ENCODE measurements at places on chromosomes 12 and 14.

DNA sequence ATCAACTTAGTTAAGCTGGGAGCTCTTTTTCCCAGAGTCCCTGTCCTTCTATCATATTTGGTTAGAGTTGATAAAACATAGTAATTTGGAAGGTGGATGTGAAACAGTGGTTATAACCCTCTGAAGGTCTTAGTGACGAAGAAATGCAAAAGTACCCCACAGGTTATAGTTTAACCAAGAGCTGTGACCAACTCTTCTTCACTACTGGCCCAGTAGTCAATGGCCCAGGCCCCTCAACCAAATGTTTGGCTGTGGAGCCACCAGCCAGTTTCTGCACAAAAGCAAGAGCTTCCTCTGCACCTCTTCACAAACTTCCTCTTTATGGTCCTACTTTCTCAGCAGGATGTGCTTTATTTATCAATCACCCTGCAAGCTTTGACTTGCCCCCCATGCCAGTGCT is 132.6 kb downstream of the BMP4 start:
- no peak for DNase-seq

DNA sequence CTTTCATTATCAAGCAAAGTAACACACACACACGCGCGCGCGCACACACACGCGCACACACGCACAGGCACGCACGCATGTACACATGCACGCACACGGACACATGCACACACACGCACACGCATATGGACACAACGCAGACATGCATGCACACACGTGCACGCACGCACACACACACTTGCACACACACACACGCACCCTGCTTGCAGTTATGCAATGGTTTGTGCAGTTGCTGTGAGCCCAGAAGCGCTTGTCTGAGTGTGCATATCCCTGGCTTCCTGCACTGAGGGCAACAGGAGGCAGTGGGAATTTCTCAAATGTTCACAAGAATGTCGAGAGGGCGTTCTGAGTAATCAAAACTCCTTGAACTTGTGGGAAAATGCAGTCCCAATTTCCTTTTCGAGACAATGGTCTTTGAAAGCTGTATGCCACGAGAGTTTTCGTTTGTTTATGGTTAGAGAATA is 41.6 kb downstream of the NFKBIA start:
- no peak for DNase-seq

DNA sequence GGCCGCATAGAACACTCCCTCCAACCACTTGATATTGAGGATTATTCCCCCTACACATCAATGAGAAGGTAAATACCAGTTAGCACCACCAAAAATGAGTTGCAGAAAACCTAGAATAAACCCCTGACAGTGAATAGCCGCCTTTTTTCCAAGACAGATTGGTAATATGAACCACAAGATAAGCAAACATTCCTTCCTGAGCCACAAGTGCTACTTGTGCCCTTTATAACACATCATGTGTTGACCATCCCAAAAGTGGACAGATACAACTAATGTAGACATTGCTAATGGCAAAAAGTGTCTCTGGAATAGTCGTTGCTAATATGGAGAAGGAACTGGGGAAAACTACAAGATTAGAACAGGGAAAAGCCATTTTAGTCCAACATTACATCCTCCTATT is 17.2 kb downstream of the NOXRED1 start:
- no peak for DNase-seq

- no peak for DNase-seq
Measured at GRCh38 chr12:27048822-27049752, 26.7 kb downstream of the MED21 start.

DNA sequence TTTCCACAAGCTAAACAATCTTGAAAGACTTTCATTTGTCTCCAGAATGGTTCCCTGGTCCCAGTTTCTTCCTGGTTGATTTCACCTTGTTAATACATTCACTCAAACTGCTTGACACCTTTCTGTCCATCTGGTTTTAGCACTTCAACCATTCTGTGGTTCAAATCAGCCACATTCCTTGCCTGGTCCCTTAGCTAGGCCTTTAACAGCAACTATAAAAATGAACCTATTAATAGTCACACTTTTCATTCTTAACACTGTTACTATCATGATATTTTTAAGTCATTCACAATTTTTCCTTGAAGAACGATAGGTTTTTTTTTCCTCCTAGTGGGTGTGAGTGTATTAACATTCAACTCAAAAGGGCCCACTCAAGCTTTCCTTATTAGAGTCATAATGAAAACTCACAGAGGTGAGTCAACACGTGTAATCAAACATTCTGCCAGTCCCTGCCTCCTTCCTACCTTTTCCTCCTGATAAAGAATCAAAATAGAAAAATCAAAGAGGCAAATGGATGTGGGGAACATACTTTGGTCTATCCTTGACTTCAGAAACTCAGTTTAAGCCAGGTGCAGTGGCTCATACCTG is 34.4 kb upstream of the CCNT1 start:
- DNase-seq, result no peak

GRCh38 chr12:127811988-127812387 is 455.0 kb upstream of the TMEM132C start:
- no peak for DNase-seq

DNA sequence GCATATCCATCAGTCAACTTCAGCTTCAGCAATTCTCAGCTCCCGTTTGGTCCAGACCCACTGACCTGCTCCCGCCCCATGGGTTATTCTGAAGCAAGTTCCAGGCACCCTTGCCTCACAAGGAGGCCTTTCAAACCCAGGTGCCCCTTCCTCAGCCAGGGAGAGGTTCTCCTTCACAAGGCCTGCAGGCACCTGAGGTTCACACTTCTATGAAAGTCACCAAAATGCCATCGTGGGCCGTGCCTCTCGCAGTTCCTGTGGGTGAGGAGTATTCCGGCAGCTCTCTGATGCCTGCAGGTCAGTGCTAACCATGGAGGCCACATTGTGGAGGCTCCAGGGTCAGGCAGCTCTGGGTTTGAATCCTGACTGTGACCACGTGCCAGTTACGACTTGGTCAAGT is 40.2 kb upstream of the BCL7A start:
- no peak for DNase-seq

- DNase-seq, result no peak
Measured at GRCh38 chr12:68102163-68102562, 57.4 kb downstream of the IFNG start.

GRCh38 chr12:105659355-105660075 is 329.0 kb downstream of the C12orf75 start:
- no peak for DNase-seq

DNA sequence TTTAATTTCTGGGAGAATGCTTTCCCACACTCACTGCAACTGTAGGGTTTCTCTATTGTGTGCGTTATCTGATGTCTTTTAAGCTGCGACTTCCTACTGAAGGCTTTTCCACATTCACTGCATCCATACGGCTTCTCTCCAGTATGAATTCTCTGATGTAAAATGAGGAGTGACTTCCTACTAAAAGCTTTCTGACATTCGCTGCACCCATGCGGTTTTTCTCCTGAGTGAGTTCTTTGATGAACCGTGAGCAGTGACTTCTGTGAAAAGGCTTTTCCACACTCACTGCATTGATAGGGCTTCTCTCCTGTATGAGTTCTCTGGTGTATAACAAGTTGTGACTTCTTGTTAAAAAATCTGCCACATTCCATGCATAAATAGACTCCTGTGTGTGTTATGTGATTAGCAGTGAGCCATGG is 29.7 kb downstream of the ZNF605 start:
- no peak for DNase-seq

- DNase-seq, result no peak
Measured at GRCh38 chr12:111386885-111387284, 18.0 kb upstream of the PHETA1 start.

DNA sequence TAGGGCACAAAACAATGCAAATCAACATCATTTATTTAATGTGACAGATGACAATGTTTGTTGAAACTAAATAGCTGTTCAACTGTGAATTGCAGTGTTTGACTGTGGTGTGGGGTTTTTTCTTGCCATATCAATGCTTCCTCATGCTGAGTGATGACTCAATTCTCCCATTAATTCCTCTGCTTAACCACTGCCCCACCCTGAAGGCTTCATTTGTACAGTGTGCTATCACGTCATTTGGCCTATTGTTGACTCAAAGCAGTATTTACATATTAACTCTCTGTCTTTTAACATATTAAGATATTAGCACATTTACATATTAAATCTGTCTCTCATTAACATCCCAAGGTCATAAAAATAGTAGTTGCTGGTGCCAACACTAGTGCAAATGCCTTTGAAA is 164.8 kb upstream of the NRXN3 start:
- no peak for DNase-seq

DNA sequence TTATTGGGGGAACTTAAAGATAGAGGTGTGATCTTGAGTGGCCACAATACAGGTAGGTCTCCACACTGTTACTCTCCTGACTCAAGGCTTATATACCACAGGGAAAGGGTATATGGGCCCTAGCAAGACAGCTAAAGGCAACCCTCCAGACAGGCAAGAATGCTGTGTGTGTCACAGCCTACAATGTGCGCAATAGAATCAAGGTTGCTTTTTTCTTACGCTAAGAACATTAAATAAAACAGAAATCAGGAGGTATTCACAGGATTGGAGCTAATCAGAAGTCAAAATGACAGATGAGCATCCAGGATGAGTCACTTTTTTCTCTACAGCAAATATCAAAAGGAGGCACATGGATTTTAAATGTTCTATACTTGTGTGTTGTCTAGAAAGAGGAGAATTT is 1797.9 kb upstream of the SEL1L start:
- no peak for DNase-seq

- no peak for DNase-seq
Measured at GRCh38 chr14:24179961-24180796, 8.3 kb downstream of the REC8 start.

DNA sequence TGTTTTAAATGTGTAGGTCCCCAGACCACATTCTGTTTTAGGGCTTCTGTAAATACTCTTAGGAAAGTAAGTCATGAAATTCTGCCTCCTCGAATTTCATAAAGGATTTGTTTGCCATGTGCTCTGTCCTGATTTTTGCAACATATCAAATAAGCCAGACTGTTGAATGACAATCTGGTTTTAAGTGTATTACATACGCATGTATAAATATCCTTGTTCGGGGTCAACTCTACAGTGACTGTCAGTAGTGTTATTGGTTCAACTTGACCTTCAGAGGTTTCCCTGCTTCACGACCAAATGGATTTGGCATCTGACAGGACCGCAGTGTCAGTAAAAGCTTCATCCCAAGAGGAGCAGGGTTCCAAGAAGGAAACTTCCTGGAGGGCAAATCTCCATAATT is 52.7 kb downstream of the PPM1A start:
- no peak for DNase-seq

DNA sequence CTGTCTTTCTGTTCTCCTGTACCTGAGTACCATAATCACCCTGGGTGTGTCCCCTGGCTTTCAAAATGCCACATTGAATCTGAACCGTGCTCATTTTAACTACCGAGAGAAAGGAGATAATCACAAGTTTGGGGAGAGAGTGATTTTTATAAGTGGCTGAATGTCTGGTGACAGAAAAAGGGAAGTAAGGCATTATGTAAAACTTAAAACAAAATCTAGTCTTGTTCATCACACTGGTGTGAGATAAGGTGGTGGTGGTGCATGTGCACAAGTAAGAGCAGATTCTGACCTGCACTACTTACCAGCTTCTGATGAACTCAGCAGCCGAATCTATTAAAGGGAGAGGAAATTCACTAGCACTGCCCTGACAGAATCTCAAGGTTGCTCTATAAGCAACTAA is 56.3 kb downstream of the SPPL3 start:
- no peak for DNase-seq

DNA sequence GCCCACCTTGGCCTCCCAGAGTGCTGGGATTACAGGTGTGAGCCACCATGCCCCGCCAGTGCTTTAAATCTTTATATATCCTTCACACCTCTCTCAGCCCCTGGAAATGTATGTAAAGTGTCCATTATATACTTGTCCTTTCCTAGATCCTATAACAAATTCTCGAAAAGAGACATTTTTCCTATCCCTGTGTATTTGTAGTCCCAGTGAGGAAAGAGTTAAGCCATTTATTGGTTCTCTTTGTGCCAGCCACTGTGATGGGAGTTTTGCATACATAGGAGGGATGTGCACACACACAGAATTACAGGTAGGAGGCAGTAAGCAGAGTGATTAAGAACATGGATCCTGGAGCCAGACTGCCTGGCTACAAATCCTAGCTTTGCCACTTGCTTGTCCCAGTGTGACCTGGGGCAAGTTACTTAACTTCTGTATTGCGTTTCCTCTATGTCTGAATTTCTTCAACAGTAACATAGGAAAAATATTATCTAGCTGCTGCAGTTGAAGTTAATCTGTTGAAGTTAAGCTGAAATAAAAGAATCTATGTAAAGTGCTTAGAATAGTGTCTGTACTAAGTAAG is 2.1 kb upstream of the RABGGTA start:
- DNase-seq, result no peak

DNA sequence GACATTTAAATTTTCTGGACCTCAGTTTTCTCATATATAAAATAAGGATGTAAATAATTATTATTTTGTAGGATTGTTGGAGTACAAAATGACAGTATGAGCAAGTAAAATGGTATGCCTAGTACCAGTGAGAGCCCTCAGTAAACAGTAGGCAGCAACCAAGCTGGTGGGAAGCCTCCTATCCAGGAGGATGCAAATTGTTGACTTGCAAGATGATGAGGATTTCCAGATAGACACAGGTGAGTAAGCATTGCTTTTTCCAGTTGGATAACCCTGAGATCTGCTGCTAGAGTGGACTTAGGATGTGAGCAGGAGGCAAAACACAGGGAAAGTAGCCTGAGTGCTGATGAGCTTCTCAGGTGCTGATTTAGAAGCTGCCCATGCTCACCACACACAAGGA is 28.2 kb upstream of the AMIGO2 start:
- no peak for DNase-seq

DNA sequence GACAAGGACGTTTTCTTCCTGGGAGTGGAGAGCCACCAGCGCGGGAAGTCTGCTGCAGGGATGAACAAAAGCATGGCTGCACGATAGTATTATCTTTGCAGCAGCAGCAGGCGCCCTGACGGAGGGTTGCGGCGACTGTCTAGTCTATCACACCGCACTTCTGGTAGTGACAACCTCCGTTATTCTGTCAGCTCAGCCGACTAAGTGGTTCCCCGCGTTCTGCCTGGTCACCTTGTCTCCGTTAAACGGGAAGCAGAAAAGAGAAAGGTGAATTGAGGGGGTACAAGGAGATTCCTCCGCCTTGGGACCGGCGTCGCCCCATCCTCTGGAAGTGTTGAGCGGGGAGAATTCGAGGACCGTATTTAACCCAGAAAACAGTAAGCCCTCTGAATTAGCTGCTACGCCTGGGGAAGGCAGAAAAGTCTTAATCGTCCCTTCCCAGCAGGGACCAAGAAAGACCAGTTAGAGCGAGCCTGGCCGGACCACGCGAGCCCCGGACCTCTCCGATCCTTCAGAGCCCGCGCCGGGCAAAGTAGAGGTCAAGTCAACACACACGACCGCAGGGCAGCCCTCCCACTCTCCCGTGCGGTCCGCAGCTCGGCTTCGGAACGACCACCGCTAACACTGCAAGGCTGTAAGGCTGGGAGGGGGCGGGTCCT is 536 bp upstream of the DAAM1 start:
- DNase-seq, result peak; percentile 33

DNA sequence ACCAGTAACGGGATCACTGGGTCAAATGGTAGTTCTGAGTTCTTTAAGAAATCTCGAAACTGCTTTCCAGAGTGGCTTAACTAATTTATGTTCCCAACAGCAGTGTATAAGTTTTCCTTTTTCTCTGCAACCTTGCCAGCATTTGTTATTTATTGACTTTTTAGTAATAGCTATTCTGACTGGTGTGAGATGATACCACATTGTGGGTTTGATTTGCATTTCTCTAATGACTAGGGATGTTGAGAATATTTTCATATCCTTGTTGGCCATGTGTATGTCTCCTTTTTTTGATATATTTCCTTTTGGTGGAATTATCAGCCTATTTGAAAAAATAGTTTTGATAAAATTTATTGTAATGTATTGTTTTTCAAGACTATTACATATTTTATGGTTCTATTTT is 701.2 kb upstream of the FBXO33 start:
- no peak for DNase-seq

GRCh38 chr14:36096090-36096489 is 80.4 kb downstream of the PTCSC3 start:
- DNase-seq, result no peak

Data from T-helper 9 cell (primary cell).